ENCODE measurements at places on chromosomes 1 and 21.

- no peak for DNase-seq
These were observed 37.5 kb upstream of the KIF21B start for GRCh38 chr1:201061049-201061448.

GRCh38 chr1:54487571-54488050 lies 60.4 kb upstream of the ACOT11 start:
- DNase-seq, result no peak

GRCh38 chr1:207115269-207115668 lies 11.2 kb downstream of the C4BPA start:
- DNase-seq, result no peak

DNA sequence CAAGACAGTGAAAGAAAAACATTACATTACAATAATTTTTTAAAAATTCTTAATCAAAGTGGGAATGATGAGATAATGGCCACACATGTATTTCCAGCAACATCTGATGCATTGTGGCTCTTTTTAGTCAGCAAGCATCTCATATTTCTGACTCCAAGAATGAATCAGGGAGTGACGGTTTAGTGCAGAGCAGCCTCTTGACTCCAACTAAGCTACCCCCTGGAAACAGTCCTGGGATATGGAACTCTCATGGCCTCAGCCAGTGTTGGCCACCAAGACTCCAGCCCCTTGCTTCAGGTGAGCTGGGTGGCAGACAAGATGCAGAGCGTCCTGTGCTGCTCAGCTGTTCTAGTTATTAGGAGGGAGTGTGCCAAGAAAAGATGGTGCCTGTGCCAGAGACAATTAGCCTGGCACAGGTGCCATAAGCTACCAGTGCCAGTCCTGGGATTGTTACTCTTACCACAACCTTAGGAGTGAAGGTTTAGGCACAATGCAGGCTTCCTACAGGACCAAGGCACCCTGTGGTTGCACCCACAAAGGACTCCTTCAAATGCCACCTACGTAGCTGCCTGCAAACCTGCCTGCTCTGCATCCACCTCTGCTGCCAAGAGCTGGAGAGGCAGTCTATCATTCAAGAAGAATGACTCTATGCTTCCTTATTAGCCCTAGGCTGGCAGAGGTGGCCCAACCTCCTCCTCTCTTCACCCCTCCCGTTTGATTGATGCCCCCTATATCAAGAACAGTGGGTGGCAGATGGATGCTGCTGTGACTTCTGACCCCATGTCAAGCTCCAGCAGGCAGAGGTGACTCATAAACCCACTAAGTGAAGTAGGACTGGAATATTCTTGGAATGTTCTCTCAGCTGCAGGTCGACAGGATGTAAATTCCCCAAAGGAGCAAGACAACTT lies 6.0 kb upstream of the SEC16B start:
- DNase-seq, result no peak

- no peak for DNase-seq
These were observed 3.2 kb upstream of the PLEKHG5 start for GRCh38 chr1:6494627-6495026.

DNA sequence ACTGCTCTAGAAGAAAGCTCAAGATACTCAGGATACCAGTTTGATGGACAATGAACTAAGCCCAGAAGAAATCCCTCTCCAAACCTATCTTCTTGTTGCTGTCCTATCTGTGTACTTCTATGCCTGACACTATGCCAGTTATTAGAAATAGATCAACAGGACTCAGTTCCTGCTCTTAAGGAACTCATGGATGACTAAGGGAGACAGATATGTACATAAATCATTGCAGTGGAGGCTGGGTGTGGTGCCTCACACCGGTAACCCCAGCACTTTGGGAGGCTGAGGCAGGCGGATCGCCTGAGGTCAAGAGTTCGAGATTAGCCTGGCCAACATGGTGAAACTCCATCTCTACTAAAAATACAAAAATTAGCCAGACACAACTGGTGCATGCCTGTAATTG lies 42.4 kb upstream of the AK4 start:
- no peak for DNase-seq

GRCh38 chr1:176193023-176193422 lies 14.1 kb downstream of the COP1 start:
- no peak for DNase-seq

- no peak for DNase-seq
These were observed 19.4 kb downstream of the PDE4B start for GRCh38 chr1:65812065-65812464.

DNA sequence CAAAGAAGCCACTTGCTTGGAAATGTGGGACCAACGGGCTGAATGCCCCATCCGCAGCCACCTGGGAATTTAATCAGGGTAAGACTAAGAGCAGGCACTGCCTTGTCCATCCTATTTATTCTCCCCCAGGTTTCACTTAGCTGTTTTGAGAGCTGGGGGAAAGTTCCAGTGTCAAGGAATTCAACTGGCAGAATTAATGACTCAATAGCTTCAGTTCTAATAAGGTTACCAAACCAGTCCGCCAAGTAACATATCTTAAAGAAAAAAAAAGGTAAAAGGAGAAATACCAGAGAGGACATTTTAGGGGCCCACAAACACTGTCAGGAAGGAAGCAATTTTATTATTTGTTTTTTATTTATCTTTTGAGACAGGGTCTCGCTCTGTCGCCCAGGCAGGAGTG lies 157.6 kb upstream of the SOD1 start:
- no peak for DNase-seq

DNA sequence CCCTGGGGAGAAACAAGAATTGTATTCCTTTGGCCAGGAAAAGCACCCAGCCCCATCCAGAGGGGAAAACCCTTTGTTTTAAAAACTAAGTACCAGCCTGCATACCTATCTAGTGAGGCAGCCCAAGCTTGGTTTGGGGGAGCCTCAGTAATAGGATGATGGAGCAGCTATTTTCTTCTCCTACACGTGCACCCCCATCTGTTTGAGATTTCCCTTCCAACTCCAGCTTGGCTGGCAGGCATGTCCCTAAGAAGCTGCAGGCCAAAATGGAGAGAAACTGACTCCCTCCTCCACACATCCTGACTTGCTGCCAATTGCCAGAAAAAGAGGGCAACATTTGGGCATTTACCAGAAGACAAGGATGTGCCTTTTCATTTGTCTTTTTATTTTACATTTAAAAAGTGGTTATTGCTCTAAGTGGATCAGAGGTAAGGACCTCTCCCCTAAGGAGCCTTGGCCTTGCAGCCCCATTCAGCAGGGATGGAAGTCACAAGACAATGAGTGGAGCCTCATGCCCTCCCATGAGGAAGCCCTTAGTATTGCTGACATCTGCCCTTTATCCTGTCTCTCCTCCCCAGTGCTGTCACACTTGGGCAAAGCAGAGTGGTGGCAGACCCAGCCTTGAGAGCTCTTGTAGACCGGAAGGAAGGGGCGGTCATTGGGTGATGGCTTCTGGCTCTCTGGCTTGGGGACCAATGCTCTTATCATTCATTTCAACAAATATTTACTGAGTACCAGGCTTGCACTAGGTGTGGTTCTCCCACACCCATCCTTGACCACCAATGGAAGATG lies 8.6 kb downstream of the FNDC5 start:
- DNase-seq, result no peak

DNA sequence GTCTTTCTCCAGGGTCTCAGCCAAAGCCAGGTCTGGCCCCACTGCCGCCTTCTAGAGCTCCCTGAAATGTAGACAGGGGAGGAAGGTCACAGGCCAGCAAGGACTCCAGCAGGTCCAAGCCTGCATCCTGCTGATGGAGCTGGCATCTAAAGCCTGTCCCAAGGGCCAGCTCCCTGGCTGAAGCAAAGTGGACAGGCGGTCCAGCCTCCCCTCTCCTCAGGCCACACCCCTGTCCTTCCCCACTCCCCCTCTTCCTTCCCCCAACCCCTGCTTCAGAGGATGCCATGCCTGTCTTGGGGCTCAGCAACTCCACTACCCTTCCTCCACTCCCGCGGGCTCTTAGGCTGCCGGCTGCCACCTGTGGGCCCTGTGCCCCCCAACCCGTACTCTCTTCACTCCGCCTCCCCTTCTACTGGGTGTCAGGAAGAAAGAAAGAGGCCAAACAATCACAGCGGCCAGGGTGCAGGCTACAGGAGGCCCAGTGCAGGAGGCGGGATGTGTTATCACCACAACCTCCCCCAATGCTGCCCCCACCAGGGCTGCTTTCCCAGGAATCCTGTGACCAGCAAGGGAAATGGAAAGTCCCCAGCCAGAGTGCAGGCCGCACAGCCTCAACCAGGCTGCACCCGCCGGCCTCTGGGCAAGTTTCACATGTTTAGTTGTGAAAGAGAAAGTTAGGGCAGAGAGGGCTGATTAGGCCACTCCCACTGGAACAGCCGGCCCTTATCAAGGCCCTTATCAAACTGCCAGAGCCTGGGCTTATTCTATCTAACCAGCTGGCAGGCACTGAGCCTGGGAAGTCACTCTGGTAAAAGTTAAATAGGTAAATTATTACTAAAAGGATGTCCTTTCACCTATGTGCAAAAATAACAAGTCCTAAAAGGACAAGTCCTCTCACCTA lies 34.1 kb downstream of the ACOT7 start:
- no peak for DNase-seq

- DNase-seq, result no peak
These were observed 680.5 kb upstream of the ADAMTS5 start for GRCh38 chr21:27647401-27647800.

DNA sequence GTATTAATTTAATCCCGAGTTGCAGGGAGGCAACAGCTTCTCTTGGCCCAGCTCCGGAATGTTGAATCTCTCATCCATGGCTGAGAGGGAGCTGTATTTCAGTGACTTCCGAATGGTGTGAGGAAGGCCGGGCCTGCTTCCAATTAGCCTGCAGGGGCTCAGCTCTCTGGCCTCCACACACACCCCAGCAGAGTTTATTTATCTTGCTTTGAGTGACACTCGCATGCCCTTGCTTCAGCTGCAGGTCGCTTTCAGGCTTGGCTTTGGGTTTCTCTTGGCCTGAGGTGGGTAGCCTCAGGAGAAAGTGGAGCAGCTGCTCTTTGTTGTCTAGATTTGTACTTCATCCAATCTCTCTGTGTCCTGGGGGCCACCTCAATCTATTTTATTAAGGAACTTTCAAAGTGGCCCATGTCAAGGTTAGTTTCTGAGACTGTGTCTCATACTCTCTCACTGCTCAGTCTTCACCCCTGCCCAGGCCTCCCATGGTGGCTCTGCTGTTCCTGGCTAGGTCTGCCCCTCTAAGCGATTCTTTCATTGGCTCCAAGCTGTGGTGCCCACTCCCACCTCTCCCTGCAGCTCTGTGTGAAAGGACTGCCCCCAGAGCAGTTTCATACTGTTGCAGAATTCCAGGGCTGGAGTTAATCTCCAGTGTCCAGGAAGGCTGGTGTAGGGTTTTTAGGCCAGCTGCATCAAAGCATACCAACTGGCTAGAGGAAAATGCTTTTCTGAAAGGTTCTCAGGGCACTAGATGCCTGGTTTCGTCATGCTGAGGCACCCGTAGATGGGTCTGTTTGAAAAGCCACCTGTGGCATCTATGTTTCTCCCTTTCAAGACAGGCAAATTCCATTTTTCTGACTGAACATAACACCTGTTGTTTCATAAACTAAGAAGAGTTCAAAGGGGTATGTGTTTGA lies 153.5 kb downstream of the PLXNA2 start:
- DNase-seq, result no peak

DNA sequence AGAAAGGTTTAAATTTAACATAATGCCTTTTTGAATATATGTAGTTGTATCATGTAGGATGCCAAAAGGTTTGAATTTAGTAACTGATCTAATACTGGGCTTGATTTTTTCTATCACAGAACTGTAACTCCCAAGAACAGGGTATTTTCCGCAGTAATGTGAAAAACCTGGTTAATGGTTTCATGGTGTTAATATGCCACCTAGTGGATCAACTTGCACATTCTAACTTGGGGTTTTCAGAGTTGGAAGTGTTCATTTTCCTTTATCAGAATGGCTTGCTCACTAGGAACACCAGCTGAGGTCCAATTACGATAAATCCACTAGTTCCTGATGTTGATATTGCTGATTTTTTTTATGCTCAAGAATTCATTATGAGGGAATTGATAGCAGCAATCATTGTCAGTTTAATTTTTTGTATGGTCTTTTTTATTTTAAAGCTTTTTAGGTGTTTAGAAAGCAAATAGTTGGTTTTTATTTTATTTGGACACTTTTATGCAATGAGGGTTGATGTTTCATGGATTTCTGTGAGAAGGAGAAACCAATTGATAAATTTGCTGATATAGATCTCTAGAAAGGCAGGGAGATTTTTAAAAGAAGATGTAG lies 157.2 kb downstream of the PLA2G4A start:
- no peak for DNase-seq

- DNase-seq, result no peak
These were observed 3.7 kb downstream of the RAB25 start for GRCh38 chr1:156064615-156065014.

- DNase-seq, result no peak
These were observed 127.9 kb upstream of the TMPRSS2 start for GRCh38 chr21:41635874-41636273.

DNA sequence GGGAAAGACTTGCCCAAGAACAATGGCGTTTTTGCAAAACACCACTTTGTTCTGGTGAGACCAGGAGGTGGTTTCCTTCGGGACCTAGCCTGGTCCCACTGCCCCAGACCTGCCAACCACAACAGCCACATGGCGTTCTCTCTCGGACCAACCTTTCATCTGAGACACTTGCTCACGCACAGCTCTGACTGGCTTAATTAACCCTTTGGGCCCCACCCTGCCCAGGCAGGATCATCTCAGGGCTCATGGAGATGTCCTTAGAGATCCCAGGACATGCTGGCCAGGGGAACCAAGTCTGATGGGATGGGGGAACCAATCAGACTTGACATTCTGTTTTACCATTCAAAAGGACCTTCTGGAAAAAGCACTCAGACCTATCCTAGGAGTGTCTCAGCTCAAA lies 97.8 kb upstream of the SLC2A1 start:
- DNase-seq, result no peak

DNA sequence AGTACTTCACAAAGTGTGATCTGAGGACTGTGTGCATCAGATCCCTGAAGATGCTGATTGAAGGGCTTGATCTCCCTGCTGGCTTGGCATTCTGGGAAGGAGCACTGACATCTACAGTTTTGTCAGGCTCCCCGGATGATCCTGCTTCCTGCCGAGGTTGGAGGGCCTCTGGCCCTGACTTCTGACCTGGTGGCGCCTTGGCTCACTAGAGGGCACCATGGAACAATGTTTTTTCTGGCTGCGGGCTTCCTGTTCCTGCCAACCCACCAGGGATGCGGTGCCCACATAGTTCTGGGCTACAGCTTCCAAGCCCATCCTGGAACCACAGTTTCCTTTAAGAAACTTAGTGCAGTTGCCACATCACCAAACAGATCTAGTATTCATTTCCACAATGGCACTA lies 38.8 kb upstream of the RASAL2 start:
- DNase-seq, result no peak

DNA sequence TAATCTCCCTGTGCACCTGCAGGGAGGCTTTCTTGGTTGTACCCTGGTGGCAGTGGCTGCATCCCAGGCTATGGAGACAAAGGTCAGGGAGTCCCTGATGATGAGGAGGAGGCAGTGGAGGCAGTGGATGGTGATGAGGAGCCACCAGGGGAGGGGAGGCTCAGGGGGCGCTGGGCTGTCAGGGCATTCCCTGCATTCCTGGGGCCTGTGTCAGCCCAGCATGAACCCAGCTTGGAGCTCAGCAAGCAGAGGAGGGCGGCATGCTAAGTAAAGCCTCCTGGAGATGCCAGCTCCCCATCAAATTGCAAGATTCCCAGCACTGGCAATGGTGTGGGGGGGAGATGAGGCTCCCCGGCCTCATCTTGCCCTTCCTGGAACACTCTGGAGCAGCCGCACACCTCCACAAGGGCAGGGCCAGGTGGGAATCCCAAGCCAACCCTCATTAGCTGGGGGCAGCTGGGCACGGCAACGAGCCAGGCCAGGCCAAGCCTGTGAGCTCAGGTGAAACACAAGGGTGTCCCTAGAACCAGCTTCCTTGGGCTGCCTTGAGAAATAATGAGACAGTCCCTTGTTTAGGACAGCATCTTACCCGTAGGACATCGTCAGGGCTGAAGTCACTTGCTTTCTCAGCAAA lies 469.5 kb downstream of the MATN1 start:
- no peak for DNase-seq

GRCh38 chr1:101993710-101994109 lies 3.0 kb downstream of the OLFM3 start:
- no peak for DNase-seq

Data from AG04449 (cell line).